ENCODE measurements at places on chromosomes 4 and X. TPM values are rescaled to one million over a fixed set of nuclear protein-coding genes. Genes with fewer than 3 reads are reported as not detected.

The ADGRG4 gene
- total RNA-seq: 0.16 TPM

The CSN1S1 gene
- not detected for total RNA-seq

The TRO gene
- 9.7 TPM for total RNA-seq

The FGA gene
- total RNA-seq: 0.12 TPM

The SYTL5 gene
- not detected for total RNA-seq

The APEX2 gene
- 5.9 TPM for total RNA-seq

The OPRPN gene
- not detected for total RNA-seq

The SULT1E1 gene
- total RNA-seq: not detected

The TRPC5OS gene
- not detected for total RNA-seq

The GAGE12J gene
- not detected for total RNA-seq

GRCh38 chr4:154854362-154854761 is 73.3 kb downstream of the RBM46 start:
- no peak overlapping the region for H3K4me3 ChIP-seq
- H3K27ac ChIP-seq: no peak overlapping the region
- H3K27me3 ChIP-seq: no peaks in the 10 kb centered on the region
- ATAC-seq: no peak
- H3K36me3 ChIP-seq: no peaks in the 10 kb centered on the region

GRCh38 chr4:84051089-84051488 is 448.0 kb downstream of the NKX6-1 start:
- ATAC-seq: no peak
- H3K4me3 ChIP-seq: no peak overlapping the region
- H3K36me3 ChIP-seq: no peaks in the 10 kb centered on the region

DNA sequence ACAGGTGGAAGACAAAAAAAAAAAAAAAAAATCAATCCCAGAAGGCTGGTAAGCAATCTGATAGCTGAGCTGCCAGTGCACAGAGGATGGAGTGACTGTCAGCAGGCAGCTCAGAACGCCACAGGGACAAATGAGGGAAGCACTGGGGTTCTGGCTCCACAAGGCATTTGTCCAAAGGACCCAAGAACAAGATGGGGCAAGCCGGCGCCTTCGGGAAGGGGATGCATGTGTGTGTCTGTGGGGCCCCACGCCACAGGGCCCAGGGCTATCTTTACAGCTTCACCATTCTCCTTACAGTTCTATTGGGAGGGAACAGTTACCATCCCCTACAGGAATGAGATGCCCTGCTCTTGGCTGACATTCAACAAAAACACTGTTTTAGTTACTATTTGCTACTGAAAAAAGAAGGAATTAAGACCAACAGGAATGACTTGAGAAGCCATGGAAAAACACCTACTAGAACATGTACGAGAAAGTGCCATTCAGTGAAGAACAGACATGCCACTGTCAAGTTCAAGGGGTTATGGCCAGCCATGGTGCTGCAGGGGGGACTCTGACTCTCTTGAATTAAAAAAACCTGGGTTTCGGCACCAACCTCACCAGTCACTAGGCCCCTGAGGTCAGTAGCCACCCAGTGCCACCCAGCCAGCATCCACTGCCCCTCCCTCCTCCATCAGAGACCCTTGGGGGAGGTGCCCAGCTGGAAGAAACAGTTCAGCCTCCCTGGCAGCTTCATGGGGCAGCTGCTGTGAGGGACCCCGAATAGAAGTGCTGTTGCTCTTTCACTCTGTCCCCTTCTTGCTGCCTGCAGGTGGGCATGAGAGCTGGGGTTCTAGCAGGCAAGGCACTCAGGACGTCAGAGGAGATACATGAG is 18.5 kb downstream of the WDR1 start:
- no peak overlapping the region for H3K4me3 ChIP-seq
- H3K27ac ChIP-seq: peak overlapping the region; percentile 91
- H3K27me3 ChIP-seq: no peaks in the 10 kb centered on the region
- peaks cover 11% of the 10 kb centered on the region for H3K4me1 ChIP-seq

- H3K27me3 ChIP-seq: no peaks in the 10 kb centered on the region
- H3K36me3 ChIP-seq: no peaks in the 10 kb centered on the region
- ATAC-seq: no peak
- no peak overlapping the region for H3K4me3 ChIP-seq
- H3K4me1 ChIP-seq: no peaks in the 10 kb centered on the region
Observed at GRCh38 chr4:172666711-172667368, 501.8 kb upstream of the GALNT7 start.

DNA sequence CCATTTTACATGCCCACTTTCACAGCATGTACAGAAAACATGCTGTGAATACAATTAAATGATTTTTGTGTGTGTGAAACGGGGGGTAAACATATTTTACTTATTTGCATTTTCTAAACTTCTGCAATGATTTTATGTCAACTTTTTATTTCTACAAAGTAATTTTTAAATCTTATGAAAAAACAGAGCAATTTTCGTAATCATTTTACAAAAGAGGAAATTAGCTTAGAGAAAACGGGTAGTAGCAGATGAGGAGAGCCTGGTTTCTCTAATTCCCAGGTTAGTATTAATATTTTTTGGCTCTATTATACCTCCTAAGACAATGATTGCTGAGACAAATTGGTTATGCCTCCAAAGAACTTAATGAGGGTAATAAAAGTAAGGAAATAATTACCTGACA is 3.2 kb downstream of the TKTL2 start:
- H3K27me3 ChIP-seq: no peaks in the 10 kb centered on the region
- no peaks in the 10 kb centered on the region for H3K4me1 ChIP-seq
- H3K4me3 ChIP-seq: no peak overlapping the region
- H3K36me3 ChIP-seq: no peaks in the 10 kb centered on the region
- no peak for ATAC-seq

GRCh38 chr4:168993714-168994510 is 16.1 kb downstream of the CBR4 start:
- H3K27me3 ChIP-seq: no peaks in the 10 kb centered on the region
- no peak overlapping the region for H3K4me3 ChIP-seq
- ATAC-seq: no peak

GRCh38 chr4:154741922-154742850 is 1.6 kb upstream of the LRAT start:
- H3K36me3 ChIP-seq: no peaks in the 10 kb centered on the region
- H3K27ac ChIP-seq: no peak overlapping the region

DNA sequence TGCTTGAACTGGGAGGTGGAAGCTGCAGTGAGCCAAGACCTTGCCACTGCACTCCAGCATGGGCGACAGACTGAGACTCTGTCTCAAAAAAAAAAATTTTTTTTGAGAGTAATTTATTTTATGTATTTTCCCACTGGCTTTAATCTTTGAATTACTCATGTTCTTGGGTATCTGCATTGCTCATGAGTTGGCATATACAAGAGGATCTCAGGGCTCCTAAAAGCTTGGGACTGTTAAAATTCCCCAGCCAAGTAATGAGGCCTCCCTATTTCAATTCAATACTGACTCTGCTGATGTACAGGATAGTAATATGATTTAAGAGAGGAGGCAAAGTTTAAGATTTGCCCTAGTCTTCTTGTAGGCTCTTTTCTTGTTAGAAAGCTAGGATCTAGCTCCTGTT is 6.2 kb downstream of the IL21 start:
- H3K36me3 ChIP-seq: no peaks in the 10 kb centered on the region
- ATAC-seq: no peak
- H3K4me3 ChIP-seq: no peak overlapping the region
- no peaks in the 10 kb centered on the region for H3K4me1 ChIP-seq
- no peak overlapping the region for H3K27ac ChIP-seq

- H3K27ac ChIP-seq: no peak overlapping the region
- peaks cover 14% of the 10 kb centered on the region for H3K4me1 ChIP-seq
- H3K27me3 ChIP-seq: no peaks in the 10 kb centered on the region
- ATAC-seq: no peak
- no peak overlapping the region for H3K4me3 ChIP-seq
- no peaks in the 10 kb centered on the region for H3K36me3 ChIP-seq
Observed at GRCh38 chrX:13666836-13667235, 13.9 kb downstream of the TCEANC start.

DNA sequence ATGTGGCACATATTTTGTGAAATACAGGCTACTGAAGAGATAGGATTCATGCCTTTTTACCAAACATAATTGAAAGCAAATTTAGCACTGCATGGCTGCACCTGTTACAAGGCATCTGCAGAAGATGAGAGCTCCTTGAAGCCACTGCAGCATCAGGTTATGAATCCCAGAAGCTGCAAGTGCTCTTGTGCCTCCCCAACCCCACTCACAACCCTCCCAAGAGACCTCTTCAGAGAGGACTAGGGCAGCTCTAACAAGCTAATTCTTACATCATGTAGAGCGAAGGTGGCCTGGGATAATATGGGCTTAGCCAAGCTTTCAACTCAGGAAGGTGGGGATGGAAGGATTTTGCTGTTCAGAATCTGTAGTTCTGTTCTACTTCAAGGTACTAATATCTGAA is 27.2 kb downstream of the MFAP3L start:
- H3K36me3 ChIP-seq: no peaks in the 10 kb centered on the region
- no peak overlapping the region for H3K4me3 ChIP-seq
- no peaks in the 10 kb centered on the region for H3K27me3 ChIP-seq
- no peaks in the 10 kb centered on the region for H3K4me1 ChIP-seq
- H3K27ac ChIP-seq: no peak overlapping the region

GRCh38 chrX:33211356-33212260 is at the start of gene DMD:
TSS of gene DMD (minus strand) at chrX:33211549. CDS start at chrX:33211312, 237 bp downstream.
- peak; percentile 96 for ATAC-seq
- peak within 1 kb of the TSS; percentile 92 for H3K27ac ChIP-seq
- H3K36me3 ChIP-seq: no peaks in the 10 kb centered on the region
- no peaks in the 10 kb centered on the region for H3K27me3 ChIP-seq
- no peaks in the 10 kb centered on the region for H3K4me1 ChIP-seq
- H3K4me3 ChIP-seq: peak within 1 kb of the TSS; percentile 68

- H3K4me3 ChIP-seq: no peak overlapping the region
- H3K4me1 ChIP-seq: peaks cover 46% of the 10 kb centered on the region
- H3K36me3 ChIP-seq: no peaks in the 10 kb centered on the region
- no peaks in the 10 kb centered on the region for H3K27me3 ChIP-seq
- no peak for ATAC-seq
Observed at GRCh38 chr4:159160242-159160641, 57.4 kb downstream of the RAPGEF2 start.

DNA sequence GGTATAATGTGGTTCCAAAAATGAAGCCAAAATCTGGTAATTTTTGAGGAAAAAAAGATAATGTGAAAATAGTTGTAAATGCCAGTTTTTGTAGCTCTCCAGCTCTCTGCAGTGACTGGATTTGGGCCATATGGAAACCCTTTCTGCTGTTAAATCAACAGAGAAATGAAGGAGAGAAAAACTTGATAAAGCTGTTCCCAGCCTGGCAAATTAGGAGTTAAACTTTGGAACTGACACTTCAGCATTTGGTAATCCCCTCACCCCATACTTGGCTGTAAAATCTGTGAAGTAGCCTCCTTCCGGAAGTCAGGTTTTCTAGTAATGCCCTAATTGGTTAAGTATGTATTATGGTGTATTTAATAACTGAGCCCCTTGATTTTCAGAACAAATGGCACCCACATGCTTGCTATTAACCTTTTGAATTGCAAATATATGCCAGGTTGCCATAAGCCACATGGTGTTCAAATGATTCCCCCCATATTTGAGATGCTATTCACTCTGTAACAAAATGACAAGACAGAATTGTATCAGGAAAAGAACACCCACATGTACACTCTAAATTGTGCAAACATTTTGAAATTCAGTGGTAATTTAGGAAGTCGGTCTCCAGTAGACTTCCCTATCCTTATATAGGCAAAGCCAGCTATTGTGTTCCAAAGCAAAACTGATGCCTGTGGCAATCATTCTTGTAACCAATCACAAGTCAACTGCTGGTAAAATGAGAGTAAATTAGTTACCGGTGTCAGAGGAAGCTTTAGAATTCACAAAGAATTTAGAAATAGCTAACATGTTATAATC is 96.3 kb upstream of the ADAMTS3 start:
- no peak overlapping the region for H3K4me3 ChIP-seq
- H3K4me1 ChIP-seq: no peaks in the 10 kb centered on the region
- no peak for ATAC-seq

- H3K4me1 ChIP-seq: no peaks in the 10 kb centered on the region
- no peaks in the 10 kb centered on the region for H3K36me3 ChIP-seq
- H3K27ac ChIP-seq: no peak overlapping the region
- no peaks in the 10 kb centered on the region for H3K27me3 ChIP-seq
Observed at GRCh38 chr4:3306450-3306849, 13.6 kb downstream of the RGS12 start.

DNA sequence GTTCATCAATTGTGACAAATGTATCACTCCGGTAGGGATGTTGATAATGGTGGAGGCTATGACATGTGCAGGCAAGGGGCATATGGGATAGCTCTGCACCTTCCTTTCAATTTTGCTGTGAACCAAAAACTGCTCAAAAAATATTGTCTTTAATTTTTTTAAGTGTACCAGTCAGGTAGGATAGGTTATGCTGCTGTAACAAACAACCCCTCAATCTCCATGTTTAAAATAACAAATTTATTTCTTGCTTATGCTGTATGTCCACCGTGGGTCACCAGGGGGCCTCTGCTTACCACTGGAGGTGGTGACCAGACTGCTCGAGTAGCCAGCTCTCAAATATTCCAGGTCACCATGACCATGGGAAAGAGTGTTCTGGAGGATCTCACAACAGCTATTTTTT is 23.4 kb upstream of the MSX1 start:
- peaks cover 16% of the 10 kb centered on the region for H3K27me3 ChIP-seq
- H3K36me3 ChIP-seq: no peaks in the 10 kb centered on the region
- ATAC-seq: no peak

GRCh38 chr4:146059865-146060264 is 115.7 kb upstream of the LSM6 start:
- peaks cover 6% of the 10 kb centered on the region for H3K27me3 ChIP-seq
- H3K36me3 ChIP-seq: no peaks in the 10 kb centered on the region
- H3K4me3 ChIP-seq: no peak overlapping the region
- H3K4me1 ChIP-seq: no peaks in the 10 kb centered on the region
- H3K27ac ChIP-seq: no peak overlapping the region

All from gastroesophageal sphincter (tissue), 4 donors.